Glutamatergic neuron (in vitro differentiated cells): ENCODE measurements at places on chromosomes 7 and 10.

GRCh38 chr10:1365540-1366321, 309.5 kb downstream of the WDR37 start:
- DNase-seq = no peak

GRCh38 chr7:48031111-48031510, 2.2 kb upstream of the SUN3 start:
- no peak for DNase-seq

DNA sequence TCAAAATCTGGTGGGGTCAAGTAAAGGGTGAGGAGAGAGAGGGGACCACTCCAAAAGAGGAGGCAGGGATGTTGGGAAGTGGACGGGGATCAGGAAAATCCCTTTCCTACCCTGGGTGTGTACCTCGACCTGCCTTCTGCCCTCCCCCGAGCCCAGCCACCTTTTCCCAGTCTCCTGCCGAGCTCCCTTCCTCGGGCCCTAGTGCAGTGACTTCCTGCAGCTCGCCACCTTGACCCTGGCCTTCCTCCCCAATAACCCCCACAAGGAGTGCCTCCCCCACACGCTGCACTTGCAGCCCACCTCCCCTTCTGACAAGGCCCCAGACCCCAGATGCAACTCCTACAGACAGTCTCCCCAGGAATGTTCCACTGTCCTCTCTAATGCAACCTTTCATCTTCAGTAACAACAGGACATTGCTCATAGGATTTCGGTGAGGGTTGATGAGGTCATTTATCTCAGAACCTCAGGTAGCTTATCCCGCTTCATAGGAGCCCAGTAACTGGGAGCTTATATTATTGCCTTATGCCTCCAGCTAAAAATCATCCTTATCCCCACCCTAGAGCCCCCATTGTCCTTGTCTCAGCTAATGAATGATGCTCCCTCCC, 90.1 kb downstream of the MKI67 start:
- DNase-seq = no peak

DNA sequence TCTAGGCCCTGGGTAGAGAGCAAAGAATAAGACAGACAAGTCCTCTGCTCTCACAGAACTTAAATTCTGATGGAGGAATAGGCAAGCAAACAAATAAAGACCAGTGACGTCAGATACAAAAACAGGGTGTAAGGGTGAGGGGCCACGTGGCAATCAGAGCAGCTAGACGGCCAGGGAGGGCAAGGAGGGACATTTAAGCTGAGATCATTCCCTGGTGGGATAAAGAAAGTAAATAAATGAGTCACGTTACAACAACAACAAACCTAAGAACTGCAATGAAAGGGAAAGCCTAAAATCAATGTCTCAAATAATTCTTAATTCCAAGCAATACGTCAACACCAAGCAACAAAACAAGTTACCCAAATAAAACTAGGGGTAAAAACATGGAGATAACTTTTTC, 21.8 kb downstream of the STN1 start:
- no peak for DNase-seq

DNA sequence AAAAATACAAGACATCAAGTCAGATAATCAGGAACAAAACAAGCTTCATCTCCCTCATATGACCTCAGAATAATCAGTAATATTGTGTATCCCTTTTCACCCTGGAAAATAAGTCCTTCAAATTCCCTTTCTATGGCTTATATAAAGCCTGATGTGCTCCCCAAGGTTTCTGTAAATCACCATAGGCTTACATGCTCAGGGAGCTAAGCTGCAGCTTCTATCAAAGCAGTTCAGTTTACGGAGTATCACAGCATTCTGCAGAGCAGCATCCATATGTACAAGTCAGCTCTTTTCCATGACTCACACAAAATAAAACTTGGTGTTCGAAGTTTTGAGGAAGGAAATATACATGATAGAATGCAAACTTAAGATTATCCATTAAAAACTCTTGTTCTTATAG, 225.6 kb downstream of the LRRTM3 start:
- DNase-seq = no peak

GRCh38 chr7:44678471-44679179, 70.0 kb upstream of the ZMIZ2 start:
- no peak for DNase-seq

- no peak for DNase-seq
Observed at GRCh38 chr10:73956476-73957359, 41.2 kb upstream of the VCL start.

- no peak for DNase-seq
Observed at GRCh38 chr10:19451937-19452336, 364.3 kb upstream of the PLXDC2 start.

DNA sequence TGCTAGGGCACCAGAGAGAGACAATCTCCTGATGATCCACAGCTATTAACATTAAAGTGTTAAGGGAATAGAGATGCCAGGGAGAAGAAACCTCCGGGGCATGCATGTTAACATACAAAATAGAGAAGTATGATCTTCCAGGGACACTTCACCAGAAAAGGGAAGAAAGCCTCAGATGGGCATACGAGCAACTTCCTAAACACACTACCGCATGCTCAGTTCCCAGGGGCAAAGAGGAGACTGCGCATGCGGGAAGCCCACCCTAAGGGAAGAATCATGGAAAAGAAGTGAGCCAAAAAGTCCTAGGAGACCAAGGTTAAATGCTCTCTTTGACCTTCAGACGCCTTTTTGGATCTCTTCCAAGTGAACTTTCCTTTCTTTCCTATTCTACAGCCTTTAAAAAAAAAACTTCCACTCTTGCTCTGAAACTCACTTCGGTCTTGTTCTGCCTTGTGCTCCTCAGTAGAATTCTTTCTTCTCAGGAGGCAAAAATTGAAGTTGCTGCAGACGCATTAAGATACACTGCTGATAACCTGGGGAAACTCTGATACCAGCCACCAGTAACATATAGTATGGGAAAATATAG, 1211.3 kb downstream of the REEP3 start:
- no peak for DNase-seq

DNA sequence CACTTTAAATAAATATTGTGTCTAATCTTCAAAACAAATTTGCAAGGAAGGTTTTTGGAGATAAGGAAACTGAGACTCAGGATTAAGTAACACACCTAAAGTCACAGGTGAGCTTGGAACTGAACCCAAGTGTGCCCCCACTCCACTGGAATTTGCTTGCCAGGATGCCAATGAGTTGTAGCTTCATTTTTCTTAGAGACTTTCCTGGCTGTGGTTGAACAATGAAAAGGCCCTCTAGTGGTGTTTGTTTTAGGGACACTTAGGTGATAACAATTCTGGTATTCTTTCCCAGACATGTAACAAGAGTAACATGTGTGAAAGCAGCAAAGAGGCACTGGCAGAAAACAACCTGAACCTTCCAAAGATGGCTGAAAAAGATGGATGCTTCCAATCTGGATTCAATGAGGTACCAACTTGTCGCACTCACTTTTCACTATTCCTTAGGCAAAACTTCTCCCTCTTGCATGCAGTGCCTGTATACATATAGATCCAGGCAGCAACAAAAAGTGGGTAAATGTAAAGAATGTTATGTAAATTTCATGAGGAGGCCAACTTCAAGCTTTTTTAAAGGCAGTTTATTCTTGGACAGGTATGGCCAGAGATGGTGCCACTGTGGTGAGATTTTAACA, 1.5 kb downstream of the IL6 start:
- DNase-seq = no peak

DNA sequence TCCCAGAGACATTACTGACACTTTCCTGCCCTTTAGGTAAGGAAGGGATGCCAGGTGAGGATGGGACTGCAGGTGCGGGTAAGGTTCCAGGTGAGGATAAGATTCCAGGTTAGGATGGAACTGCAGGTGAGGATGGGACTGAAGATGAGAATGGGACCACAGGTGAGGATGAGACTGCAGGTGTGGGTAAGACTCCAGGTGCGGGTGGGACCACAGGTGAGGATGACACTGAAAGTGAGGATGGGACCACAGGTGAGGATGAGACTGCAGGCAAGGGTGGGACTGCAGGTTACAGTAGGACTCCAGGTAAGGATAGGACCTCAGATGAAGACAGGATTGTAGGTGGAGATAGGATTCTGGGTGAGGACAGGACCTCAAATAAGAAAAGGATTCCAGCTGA, 322.3 kb downstream of the WDR37 start:
- DNase-seq = no peak

- no peak for DNase-seq
Observed at GRCh38 chr7:158321056-158321700, 266.4 kb downstream of the PTPRN2 start.

DNA sequence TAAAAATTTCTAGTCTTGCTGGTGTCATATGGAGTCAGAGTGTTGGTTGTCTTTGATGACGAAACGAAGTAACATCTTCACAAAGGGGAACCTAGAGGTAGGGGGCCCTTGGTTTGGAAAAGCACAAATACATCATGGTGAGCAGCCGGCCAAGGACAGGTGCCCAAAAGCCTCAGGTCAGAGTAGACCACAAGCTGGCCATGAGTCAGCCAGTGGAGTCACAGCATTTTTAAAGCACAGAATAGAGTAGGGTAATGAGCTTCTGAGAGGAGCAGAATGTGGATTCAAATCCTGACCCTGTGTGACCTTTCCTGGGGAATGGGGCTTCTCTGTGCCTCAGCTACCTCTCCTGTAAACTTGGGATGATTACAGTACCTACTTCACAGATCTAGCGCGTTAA, 5.3 kb downstream of the CAMK2B start:
- no peak for DNase-seq

GRCh38 chr10:124611738-124612137, 132.4 kb downstream of the FAM53B start:
- no peak for DNase-seq

GRCh38 chr7:139901901-139902300, 72.8 kb downstream of the TBXAS1 start:
- DNase-seq = no peak

- no peak for DNase-seq
Observed at GRCh38 chr7:66283003-66283920, 78.1 kb downstream of the TPST1 start.

GRCh38 chr10:113958631-113959382, 84.9 kb upstream of the ADRB1 start:
- no peak for DNase-seq

- DNase-seq = no peak
Observed at GRCh38 chr10:96840841-96841518, 8.9 kb downstream of the LCOR start.

DNA sequence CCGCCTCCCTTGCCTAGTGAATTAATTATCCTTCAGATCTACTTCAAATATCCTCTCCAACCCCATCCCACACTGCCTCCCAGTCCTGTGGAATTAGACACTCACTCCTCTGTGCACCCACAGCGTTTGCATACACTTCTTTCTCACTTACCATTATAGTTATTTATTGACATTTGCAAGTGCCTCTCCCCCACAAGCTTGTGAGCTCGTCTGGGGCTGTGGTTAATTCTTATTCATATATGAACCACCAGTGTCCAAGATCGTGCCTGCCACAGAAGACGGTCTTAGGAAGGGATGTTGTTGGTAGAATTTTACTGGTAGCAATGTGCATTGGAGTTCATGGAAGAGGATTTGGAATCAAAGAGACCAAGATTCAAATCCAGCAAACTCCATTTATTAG, 68.1 kb upstream of the AOAH start:
- DNase-seq = no peak

- DNase-seq = no peak
Observed at GRCh38 chr10:20948686-20949327, 51.7 kb upstream of the NEBL start.

GRCh38 chr10:99993701-99994689, 15.8 kb downstream of the DNMBP start:
- DNase-seq = no peak

DNA sequence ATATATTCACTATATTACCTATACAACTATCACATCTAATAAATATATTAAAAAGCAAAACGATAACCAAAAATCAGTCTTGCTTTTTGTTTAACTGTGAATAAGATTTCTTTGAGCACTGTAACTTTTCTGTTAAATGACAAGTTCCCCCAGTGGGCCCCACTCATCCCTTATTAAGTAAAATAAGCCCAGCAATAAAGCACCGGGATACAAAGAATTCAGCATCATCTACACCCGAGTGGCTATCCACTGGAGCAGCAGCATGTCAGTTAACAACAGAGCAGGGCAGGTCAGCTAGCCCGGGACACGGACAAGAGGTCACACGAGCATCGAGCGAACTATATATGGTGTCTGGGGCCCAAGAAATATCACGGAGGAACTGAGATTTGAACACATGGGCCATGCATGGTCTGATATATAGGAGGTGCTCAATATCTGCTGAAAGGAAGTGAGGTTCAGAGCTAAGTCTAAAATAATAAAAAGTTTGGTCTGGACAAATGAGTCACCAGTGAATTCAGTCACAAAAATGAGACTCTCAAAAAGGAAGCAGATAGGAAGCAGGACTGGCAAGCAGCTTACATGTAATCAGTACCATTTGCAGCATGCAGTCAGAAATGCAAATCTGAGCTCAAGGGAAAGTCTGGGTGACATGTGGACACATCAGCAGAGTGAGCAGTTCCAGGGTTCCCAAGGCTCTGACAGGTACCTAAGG, 4.1 kb downstream of the ERCC6 start:
- no peak for DNase-seq

GRCh38 chr10:133117688-133118071, 30.0 kb downstream of the ADGRA1 start:
- DNase-seq = no peak

- DNase-seq = no peak
Observed at GRCh38 chr7:65230231-65230630, 143.4 kb upstream of the ZNF92 start.

DNA sequence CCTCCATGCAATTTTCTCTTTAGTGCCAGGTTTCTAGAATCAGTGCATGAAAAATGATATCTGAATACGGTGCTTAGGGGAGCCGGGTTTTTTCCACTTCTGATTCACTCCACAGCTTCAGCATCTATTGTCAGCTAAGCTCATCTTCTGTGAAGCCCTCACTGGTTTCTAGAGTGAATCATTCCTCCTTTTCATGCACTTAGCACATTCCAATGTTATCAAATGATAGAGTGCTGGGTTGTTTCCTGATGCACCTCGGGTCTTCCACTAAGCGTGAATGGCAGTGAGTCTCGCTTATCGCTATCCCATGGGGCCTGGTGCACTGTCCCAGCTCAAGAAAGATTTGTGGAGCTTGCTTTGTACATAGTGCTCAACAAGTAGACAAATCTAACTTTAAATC, 170.9 kb upstream of the RHEB start:
- DNase-seq = no peak

- no peak for DNase-seq
Observed at GRCh38 chr10:126499744-126500143, 111.5 kb upstream of the ADAM12 start.

- no peak for DNase-seq
Observed at GRCh38 chr7:86991771-86992191, 67.7 kb downstream of the ELAPOR2 start.

- DNase-seq = no peak
Observed at GRCh38 chr10:66678521-66678920, 247.3 kb upstream of the LRRTM3 start.

- DNase-seq = no peak
Observed at GRCh38 chr10:110833234-110833940, 38.3 kb upstream of the PDCD4 start.

DNA sequence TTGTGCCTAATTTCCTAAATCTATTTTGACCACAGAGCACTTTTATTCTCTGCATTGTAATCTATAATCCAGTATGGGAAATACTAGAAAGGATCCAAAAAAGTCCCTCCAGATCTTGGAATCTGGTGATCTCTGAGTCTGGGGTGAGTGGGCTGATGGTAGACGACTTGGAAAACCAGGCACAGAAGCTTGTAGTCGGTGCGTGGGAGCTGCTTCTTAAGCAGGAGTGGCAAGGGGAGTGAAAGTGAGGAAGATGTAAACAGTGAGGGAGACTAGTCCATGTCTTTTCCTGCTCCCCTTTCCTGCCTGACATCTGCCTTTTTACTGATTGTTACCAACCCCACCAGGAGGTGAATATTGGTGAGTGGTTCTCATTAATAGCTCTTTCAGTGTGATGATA, 6.8 kb downstream of the AUTS2 start:
- no peak for DNase-seq

GRCh38 chr10:123922126-123922525, 30.5 kb upstream of the CPXM2 start:
- no peak for DNase-seq
